ENCODE measurements at places on chromosomes 2 and 18.

GRCh38 chr2:233083782-233084181 lies 23.6 kb downstream of the INPP5D start:
- no peak for DNase-seq

GRCh38 chr2:161436411-161436810 lies 20.3 kb downstream of the TBR1 start:
- DNase-seq: no peak

DNA sequence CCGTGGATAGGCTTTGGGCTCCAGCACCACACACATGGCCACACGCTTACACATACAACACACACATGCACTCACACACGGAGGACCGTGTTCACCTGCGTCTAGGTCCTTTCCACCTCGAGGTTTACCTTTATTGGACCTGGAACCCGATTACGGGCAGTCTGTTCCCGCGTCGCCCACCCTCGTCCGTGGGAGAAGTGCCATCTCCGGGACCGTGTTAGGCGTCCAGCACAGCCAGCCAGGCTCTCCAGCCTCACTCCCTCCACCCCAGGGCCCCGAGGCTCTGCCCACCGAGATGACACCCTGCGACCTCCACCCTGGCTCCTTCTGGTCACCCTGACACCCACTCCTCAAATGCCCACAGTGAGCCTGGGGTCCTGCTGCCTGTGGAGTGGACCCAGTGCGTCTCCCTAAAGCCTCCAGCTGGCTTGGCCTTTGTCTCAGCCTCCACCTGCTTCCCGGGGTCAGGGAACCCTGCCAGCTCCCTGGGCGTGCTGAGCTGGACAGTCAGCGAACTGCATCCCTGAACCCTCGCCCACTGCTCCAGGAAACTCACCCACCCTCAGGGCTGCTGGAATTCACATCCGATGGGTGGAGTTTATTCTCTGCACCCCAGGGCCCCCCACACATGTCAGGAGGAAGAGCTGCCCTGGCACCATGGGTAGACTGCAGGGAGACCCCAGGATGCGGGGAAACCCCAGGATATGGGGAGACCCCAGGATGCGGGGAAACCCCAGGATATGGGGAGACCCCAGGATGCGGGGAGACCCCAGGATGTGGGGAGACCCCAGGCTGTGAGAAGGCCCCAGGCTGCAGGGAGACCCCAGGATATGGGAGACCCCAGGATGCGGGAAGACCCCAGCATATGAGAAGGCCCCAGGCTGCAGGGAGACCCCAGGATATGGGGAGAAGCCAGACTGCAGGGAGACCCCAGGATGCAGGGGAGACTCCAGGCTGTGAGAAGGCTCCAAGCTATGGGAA lies 33.0 kb downstream of the ADI1 start:
- DNase-seq: no peak

- no peak for DNase-seq
These were observed 419.3 kb upstream of the TNP1 start for GRCh38 chr2:217279140-217279539.

DNA sequence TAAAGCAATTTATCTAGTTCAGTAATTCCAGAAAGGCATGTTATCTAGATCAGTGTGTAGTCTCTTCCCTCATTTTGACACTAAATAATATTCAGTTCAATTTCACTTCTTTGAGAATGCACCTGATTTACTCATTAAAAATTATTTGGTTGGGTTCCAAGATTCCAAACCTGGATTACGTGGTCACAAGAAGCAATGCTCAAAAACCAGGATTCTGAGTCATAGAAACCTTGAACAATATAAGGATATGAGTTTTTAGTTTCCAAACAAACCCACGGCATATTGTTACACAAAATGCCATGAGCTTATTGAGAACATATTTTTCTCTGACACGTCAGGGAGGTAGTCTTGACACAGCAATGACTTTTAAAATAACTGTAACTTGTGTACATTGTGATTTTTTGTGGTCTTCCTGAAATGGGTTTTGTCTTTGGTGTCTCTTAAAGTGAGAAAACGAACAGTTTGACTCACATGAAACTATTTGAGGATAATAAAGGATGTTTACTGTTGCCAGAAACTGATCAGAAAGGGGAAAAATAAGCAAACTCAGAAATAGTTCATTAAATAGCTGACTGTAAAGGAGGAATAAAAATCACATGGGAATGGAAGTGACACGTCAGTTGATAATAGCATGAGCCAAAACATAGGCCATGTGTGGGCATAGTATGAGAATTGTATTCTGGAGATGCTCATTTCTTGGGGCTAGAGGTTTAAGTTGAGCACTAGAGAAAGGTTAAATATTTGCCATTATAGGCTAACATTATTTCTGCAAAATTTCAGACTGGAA lies 617.7 kb upstream of the CDH2 start:
- DNase-seq: no peak

DNA sequence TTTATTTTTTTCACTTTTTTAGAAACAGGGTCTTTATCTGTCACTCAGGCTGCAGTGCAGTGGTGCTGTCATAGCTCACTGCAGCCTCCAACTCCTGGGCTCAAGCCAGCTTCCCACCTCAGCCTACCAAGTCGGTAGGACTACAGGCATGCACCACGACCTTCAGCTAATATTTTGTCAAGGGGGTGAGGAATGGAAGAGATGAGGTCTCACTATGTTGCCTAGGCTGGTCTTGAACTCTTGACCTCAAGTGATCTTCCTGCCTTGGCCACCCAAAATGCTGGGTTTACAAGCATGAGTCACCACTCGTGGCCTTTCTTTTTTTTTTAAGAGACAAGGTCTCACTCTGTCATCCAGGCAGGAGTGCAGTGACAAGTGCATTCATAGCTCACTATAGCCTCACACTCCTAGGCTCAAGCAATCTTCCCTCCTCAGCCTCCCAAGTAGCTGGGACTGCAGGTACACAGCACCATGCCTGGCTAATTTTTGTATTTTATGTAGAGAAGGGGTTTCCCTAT lies 13.4 kb downstream of the PPP1R7 start:
- no peak for DNase-seq

GRCh38 chr18:79260023-79260422 lies 135.7 kb upstream of the NFATC1 start:
- DNase-seq: no peak

DNA sequence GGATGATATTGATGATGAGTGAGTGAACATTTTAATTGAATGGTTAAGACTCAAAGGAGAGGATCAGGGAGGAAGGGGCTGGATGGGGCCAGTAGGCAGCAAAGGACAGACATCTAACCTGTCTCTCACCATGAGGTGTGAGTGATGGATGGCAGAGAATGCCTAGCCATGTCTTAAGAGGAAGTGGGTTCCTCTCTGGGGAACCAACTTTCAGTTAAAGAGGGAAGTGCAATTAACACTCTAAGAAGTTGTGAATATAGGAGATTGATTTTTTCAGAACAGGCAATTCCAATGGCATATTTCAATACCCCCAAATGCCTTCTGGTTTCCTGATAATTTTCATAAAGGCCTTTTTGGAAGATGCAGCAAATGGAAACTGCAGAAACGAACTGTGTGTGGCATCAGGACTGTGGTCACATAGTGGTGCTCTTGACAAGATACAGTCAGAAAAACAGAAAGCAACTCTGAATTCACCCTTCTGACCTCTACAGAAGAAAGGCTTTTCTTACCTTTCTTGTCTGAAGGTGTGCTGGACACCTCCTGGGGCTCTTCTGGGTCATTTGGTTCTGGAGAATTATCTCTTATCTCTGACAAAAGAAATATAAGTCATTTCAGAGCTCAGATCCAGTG lies 10.2 kb downstream of the SP110 start:
- DNase-seq: no peak

- DNase-seq: no peak
These were observed 43.9 kb downstream of the TBC1D8 start for GRCh38 chr2:101107241-101107640.

- no peak for DNase-seq
These were observed 179.7 kb upstream of the LRP1B start for GRCh38 chr2:142310530-142310929.

DNA sequence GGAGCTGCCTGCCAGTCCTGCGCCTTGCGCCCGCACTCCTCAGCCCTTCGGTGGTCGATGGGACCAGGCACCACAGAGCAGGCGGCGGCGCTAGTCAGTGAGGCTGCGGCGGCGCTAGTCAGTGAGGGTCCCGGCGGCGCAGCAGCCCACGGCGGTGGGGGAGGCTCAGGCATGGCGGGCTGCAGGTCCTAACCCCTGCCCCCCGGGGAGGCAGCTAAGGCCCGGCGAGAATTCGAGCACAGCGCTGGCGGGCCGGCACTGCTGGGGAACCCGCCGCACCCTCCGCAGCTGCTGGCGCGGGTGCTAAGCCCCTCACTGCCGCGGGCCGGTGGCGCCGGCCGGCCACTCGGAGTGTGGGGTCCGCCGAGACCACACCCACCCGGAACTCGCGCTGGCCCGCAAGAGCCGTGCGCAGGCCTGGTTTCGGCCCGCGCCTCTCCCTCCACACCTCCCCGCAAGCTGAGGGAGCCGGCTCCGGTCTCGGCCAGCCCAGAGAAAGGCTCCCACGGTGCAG lies 867.4 kb downstream of the DSC3 start:
- no peak for DNase-seq

DNA sequence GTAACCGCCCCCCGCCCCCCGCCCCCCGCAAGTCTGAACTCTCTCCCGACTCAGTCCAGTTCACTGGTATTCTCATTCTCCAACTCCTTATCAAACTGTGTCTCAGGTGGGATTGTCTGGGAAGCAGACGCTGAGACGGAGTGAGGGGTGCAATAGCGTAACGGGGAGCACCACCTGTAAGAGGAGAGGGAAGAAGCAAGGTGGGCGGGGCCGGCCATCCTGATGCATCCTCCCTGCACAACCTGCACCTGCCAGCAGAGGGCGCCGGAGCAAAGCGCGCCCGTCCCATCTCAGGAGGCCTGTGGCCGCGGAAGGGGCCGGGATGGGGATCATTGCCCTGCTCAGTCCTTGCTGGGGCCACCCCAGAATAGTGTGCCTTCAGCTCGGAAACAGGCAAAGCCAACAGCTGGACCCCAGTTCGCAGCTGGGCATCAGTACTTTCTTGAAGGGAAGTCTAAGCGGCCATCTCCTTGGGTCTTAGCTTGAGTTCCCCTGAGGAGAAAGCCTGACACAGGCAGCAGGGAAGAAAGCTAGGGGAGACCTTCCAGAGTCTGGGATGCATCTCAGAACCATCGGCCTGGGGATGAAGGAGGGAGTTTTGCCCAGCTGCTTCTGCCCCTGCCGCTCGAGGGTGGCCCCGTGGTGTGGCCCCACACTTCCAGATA lies 208.0 kb downstream of the TFCP2L1 start:
- DNase-seq: peak; percentile 89

DNA sequence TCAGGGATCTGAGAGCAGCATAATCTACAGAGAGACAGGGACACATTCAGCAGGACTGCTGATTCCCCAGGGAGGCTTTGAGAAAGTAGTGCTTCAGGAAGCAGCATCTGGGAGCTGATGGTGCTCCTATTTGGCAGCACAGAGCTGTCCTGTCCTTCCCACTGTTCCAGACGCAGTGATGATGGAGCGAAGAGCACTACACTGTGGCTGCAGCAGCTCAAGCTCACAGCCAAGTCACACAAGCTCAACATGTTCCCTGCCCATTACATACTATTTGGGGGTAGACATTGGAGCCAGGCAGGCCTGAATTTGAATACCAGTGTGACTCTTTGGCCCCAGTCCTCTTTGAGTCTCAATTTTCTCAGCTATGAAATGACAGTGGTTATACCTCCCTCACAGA lies 15.2 kb upstream of the GALM start:
- peak; percentile 48 for DNase-seq

DNA sequence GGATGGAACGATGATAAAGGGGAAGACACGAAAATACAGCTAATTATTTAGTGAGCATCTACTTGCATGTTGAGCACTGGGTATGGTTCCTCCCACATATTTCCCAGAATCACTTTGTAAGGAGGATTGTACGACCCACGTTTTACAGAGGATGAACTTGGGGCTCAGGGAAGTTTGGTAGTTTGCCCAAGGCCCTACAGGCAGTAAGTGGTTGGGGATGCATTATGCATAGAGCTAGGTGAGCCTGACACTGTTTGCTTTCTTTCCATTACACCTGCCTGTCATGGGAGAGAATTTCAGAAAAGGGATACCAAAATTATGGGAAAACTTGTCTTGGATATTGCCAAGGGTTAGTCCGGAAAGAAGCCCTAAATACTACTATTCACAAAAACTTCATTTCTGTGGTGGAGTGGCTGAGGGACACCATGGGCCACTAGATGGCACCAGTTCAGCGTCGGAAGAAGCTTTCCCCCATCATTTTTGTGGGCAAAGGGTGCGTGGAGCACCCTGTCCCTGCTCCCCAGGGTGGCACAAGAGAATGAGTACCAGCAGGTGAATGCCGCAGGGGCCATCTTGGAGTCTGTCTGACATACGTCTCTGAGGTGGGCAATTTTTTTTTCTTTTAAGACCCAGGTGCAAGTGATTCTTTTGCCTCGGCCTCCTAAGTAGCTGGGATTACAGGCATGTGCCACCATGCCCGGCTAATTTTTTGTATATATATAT lies 23.5 kb upstream of the C18orf32 start:
- no peak for DNase-seq

DNA sequence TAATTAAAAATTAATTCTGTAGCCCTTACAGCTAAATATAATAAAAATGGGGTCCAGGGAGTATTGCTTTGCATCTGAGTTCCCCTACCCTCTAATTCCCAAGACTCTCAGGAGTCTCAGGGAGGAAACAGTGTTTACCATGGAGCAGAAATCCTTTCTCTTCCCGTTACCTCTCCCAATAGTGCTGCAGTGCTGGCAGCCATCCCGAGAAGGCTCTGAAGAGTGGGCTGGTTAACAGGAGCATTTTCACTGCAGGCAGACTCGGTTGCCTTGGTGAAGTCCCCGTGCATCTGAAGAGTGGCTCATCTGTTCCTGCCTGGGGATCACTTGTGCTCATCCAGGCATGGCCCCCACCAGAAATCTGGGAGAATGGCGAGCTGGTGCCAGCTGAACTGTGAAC lies 41.8 kb upstream of the TMEM178A start:
- DNase-seq: no peak

- no peak for DNase-seq
These were observed 357.1 kb downstream of the EN1 start for GRCh38 chr2:118490330-118490729.

DNA sequence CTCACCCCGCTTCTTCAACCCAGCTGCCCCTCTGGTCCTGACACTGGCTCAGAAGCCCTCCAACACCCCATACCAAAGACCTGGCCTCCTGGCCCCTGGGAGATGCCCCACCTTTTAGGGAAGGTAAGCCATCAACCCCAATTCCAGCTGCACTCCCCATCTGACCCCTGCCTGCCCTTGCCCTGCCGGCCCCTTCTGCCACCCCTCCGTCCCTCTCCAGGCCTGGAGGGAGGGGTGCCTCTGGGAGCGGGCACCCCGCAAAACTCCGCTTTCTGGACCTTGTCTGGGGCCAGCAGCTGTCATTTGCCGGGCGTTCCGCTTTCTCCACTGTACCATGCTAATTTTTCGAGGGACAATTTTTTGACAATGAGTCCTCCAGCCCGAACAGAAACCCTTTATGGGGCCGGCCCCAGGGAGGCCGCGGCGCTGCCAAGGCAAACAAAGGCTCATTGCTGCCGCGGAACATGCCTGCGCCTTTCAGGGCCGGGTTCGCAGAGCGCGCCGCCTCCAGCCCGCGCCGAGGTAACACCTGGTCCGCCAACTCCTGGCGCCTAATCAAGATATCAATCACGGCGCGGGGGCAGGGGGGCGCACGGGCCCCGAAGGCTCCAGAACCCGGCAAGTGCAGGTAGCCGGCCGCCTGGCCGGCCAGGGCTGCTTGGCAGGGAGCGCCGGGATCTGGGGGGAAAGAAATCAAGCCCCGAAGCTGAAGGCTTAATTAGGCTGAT lies 96.0 kb downstream of the INHBB start:
- DNase-seq: no peak
